ENCODE measurements at places on chromosomes 6 and 20.

DNA sequence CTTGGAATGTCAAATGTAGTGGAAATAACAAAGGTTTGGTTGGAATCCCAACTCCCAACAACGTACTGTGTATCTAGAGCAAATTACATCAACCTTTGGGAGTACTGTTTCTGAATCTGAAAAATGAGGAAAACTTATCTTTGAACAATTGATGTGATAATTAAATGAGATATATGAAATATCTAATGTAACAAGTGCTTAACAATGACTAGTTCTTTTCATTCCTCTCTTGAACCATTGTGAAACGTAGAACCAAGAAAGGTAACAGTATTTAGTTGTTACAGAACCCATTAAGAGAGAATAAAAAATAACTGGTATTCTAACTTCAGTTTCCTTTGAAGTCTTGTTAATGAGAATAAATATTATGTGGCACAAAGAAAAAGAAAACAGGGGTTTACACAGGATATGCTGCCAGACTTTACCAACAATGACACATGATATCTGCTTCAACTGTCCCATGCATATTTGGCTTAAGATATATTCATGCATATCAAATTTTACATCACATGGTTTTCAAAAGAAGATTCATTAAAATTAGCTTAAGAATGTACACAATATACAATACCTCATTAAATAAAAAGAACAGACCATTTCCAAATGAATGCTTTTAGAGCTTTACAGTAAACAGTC lies 111.8 kb downstream of the ATG5 start:
- DNase-seq = no peak

DNA sequence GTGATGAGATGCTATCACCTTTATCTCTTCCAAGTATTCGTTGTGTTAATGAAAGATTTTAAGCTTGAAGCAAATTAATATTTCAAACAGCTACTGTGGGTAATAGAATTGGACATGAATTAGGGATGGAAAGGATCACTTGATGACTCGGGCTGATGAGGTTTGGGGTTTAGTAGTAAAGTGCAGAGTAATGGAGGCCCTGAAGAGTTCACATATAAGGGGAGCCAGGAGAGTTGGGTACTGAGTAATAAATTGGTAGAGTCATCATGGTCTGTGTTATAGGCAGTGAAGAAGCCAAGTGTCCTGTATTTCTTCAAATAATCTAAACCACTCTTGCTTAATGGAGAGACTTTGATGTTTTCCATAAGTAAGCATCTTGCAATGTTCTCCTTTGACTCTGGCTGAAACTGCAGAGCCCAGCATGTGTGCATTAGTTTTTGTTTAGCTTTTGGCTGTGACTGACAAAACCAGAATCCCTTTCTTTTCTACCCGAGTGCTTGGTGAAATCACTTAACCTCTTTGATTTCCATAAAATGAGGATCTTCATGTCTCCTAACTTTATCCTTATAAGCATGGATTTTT lies 57.6 kb downstream of the L3MBTL3 start:
- no peak for DNase-seq

- no peak for DNase-seq
These were observed 7.9 kb downstream of the RREB1 start for GRCh38 chr6:7115543-7116231.

DNA sequence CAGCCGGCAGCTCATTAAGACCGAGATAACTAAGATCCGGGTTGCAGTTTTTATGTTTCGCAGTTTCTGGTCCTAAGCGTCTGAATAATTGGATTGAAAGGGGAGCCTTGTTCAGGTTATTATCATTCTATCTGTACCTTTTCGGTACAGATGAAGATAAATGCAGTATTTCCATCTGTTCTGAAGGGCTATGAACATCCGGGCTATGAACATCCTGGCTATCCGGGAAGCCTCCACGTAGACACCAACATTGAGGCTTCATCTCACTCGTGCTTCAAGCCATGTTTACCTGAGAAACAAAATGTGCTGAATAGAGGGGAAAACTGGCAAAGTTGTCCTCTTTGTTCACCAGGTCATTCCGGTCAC lies 399 bp upstream of the REPS1 start:
- no peak for DNase-seq

- no peak for DNase-seq
These were observed 9.3 kb upstream of the EEF1A2 start for GRCh38 chr20:63508072-63508768.

- DNase-seq = no peak
These were observed 154.9 kb downstream of the ALDH8A1 start for GRCh38 chr6:134795001-134795400.

DNA sequence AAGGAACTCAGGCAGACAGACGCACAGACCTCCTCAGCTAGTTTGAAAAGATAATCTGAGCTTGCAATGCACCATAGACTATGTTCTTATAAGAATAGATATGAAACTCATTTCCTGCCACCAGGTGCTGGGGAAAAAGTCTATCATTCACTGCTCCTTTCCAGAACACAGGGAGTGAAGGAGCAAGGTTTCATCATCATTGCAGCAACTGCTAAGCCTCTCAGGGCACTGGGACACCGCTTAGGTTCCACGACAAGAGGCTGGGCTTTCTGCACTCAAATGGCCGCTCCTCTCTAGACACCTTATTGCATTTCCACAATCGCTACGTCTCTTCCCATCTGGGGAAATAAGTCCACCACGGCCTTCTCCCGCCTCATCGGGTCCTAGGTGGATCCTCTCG lies 418.5 kb upstream of the JARID2 start:
- DNase-seq = no peak

DNA sequence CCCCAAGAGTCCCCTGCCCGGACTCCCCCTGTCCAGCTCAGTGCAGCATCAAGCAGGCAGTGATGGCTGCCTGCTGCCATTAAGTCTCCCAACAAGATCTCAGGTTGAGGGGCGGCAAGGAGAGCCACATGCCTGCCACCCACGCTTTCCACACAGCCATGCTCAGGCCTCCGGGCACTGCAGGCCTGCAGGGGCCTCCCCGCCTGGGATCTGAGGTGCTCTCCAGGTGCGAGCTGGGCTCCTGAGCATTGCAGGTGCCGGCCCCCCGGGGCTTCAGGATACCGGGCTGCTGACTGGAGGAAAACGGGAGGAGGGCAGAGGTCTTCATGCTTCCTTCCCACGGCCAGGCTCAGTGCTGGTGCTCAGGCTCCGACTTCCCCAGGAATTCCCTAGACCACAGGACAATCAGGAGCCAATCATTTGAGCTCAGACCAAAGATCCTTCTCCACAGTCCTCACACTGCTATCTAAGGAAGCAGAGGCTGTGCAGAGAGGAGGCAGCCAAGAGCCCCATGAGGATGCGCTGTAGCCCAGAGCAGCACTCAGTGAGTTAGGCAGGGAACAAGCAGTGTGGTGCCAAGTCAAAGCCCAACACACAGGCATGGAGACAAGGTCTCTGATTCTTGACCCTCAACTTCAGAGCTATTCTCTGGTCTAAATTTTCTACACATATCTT lies 52.7 kb downstream of the PYGB start:
- no peak for DNase-seq

DNA sequence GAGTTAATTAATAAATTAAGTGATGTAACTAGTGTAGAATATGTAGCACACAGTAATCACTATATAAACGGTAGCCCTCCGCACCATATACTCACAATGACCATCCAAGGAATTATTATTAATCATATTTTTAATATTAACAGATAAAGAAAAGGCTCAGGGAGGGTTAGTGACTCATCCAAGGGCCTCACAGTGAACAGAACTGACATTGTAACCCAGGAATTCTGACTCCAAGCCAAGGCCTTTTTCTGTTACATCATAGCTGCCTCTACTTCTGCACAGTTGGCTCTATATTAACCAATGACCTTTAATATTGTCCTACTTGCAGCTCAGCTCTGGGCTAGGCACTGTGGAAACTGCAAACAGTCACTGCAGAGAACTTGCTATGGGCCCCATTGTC lies 117.5 kb upstream of the SIRPG start:
- DNase-seq = no peak

- DNase-seq = no peak
These were observed 53.2 kb upstream of the NKX2-4 start for GRCh38 chr20:21450572-21450971.

DNA sequence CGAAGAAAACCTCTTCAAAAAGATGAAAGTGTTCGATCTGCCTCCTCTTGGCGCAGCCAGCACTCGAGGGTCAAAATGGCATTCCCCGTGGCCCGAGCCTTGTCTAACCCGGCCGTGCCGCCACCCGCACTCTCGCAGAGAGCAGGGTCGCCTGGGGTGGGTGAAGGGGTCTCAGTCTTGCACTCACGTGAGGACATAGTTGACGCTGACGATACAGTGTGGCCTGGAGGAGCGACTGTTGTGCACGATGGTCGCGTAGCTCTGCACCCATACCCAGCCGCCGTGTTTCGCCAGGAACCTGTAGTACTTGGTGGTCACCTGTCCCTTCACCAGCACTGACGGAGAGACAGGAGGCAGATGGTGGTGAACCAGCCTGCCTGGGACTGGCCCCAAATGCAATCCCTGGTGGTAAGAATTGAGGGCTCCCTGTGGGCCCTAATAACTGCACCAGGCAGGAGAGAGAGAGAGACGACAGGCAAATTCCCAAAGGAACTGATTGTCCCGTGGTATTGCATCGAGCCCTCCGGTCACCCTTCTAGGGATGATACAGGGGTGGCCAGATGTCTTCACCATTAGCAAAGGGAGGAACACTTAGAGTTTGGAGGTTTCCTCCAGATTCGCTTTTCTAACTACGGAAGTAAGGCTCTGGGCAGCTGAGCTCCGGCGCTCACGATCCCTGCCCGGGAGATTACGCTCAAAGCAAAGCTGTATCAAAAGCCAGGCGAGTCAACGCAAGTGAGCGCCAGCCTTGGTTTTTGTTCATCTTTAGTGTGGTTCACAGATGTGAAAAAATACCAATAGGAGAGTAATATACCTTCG lies 17.4 kb downstream of the SIM1 start:
- DNase-seq = no peak
